HFFc6 (cell line): ENCODE measurements at places on chromosomes 6 and 20.

GRCh38 chr6:79135973-79136470 is 58.0 kb upstream of the PHIP start:
- no peak for DNase-seq

DNA sequence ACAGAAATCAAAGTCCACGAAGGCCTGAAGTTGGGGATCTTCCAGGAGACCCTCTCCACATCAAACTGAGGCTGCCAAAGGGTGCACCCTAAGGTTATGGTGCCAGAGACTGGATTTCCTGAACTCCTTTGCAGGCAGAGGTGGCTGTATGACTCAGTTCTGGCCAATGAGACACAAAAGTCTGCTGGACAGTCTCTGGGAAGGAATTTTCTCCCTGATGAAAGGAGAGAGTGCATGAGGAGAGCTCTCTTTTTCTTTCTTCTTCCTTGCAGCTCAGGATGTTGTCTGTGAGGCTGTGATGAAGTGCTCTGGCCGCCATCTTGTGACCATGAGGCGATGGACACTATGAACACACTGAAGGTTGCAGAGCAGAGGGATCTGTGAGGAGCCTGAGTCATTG is 85.2 kb downstream of the MDGA1 start:
- DNase-seq: peak; percentile 36

GRCh38 chr6:15358579-15359327 is 112.9 kb downstream of the JARID2 start:
- no peak for DNase-seq

DNA sequence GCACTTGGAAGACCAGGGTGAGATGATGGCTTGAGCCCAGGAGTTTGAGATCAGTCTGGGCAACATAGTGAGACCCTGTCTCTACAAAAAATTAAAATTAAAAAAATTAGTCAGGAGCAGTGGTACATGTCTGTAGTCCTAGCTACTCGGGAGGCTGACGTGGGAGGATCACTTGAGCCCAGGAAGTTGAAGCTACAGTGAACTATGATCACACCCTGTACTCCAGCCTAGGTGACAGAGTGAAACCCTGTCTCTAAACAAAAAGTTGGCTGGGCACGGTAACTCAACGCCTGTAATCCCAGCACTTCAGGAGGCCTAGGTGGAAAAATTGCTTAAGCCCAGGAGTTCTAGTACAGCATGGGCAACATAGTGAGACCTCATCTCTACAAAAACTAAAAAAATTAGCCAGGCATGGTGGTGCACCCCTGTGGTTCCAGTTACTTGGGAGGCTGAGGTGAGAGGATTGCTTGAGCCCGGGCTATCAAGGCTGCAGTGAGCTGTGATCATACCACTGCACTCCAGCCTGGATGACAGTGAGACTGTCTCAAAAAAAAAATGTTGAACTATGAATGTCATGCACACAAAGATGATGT is 60.8 kb upstream of the MYL9 start:
- DNase-seq: no peak

DNA sequence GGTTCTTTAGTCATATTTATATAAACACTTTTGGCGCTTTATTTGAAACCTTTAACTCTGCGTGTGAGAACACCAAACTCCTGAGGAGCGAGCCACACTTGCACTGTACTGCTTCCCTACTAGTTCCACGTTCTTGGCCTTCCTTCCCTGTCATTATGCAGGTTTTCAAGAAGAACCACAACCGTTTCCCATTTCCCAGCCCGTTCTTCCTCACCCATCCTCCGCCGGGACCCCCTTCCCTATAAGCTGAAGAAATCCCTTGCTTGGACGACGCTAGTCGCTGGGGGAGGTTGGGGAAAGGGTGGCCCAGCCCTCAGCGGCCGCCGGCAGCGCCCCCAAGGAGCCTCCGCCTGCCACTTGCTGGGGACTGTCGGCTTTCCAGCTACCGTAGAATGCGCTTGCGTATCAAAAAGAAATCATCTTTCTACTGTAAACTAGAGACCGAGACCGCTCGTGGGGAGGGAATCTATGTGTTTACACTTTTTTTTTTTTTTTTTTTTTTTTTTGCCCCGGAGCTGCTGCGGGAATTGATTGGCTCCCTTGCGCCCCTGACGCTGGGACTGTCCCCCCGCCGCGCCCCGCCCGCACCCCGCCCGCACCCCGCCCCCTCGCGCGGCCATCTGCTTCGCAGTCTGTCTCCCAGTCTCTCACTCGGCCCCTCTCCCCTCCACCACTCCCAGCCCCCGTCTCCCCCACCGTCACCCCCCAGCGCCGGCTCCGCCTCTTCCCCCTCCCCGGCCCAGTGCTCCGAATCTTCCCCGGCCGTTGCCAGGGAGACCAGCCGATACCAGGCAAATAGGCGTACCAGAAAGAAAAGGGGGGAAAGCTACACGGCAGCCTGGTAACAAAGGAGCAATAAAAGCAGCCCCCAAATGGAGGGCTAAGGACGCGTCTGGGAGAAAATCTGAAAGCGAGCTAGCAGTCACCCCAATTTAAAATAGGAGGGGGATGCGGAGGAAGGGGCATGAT is 2.3 kb upstream of the MARCKS start:
- peak; percentile 65 for DNase-seq

GRCh38 chr20:17849901-17850683 is 118.5 kb downstream of the SNX5 start:
- peak; percentile 100 for DNase-seq
